Renal cortex interstitium (tissue), 15 donors: ENCODE measurements at places on chromosomes 7 and 10. TPM values are rescaled to one million over a fixed set of nuclear protein-coding genes. Genes with fewer than 3 reads are reported as not detected.

The ANKRD30A gene
- polyA plus RNA-seq = not detected

GRCh38 chr7:20268824-20269223 is 51.6 kb upstream of the MACC1 start:
- no peak for DNase-seq

DNA sequence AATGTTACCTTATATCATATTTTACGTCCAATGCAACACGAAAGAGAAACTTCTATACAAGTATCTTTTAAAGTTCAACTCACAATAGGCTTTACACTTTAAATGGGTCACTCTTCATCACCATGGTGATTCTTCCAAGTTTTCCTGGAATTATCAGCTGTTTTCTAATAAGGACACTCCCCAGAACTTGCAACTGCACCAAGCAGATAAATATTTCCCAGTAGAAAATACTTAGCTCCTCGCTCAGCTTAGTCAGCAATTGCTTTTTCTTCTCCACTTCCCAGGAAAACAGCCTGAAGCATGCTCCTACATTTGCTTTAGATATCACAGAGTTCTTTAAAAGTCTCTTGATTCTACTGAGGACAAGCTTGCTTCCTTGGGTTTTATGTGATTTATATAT is 25.7 kb upstream of the ADD3 start:
- no peak for DNase-seq

DNA sequence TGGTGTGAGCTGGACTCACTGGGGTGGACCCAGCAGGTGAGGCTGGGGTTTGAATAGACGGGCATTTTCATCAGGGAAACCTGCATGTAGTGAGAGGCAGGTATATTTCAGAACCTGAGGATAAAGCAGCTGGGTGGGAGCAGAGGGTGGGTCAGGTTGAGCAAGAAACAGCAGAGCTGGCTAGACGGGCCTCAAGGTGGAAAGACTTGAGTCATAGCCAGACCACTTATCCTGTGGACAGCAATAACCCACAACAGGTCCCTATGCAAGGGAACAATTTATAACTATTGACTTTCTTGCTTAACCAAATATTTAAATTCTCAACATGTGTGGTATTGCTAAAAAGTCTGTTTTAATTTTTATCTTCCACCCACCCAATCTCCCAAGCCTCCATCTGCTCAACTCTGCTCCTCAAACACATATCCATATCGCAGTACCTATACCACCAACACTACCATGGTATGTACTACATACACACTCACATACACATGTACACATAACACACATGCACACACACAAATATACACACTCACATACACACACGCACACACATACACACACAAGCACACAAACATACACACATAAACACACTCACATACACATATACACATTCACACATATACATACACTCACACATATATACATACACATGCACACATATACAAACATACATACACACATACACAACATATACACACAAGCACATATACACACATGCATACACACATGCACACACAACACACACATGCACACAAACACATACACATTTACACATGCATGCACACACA is 129.0 kb upstream of the C7orf33 start:
- no peak for DNase-seq
